ENCODE measurements at places on chromosomes 1 and 21. TPM values are rescaled to one million over a fixed set of nuclear protein-coding genes. Genes with fewer than 3 reads are reported as not detected.

LRRN2 gene
- polyA plus RNA-seq, result not detected

DEPDC1 gene
- polyA plus RNA-seq, result 5.3 TPM

TEKT2 gene
- 0.16 TPM for polyA plus RNA-seq

C1orf122 gene
- polyA plus RNA-seq, result 34.1 TPM

TRNP1 gene
- 68.9 TPM for polyA plus RNA-seq

DNA sequence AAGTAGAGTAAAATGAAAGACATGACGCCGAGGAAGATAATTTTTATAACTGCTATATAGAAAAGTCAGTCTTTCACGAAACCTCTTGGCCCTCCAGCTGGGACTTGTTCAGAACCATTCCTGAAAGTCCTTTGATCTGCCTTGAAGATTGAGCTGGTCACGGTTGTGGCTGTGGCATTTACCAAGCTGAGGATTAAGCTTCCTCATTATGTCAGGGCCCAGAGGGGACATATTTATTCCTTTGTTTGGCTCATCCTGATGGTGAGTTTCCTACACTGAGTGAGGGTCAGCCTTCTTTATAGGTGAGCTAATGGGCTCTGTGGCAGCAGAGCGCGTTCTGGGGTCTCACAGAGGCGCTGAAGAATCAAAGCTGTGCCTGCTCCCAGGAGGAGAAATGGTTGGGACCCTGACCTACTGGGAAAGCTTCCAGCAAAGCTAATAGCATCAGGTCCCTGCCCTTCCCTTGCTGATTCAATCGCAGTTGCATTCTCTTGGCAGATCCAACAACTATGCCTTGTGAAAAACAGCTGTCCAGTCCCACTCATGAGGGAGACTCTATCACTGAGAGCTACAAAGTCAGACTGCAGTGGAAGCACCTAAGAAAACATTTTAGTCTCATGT, 43.2 kb upstream of the PBX1 start:
- DNase-seq, result no peak

- no peak for DNase-seq
These were observed 2.9 kb downstream of the BLACAT1 start for GRCh38 chr1:205452933-205453332.

- no peak for DNase-seq
These were observed 499.3 kb upstream of the ADAMTS5 start for GRCh38 chr21:27466140-27466539.

DNA sequence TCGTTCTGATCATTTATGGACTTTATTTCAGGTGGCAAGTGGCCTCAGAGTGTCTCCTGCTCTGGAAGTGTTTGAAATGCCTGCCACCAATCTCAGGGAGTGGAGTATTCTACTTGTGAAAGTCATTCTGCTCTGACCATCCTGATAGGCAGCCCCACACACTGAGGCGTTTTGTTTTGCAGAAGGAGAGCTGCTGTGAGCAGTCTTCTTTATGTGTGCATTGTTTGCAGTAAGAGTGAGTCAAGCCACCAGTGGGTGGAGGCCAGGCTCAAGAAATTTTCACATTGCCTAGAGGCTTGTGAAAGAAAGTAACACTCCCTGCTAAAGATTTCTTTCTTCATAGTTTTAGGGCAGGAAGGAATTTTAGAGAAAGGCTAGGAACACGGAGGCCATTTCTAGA, 204.4 kb downstream of the SLC35F3 start:
- no peak for DNase-seq

- DNase-seq, result no peak
These were observed 52.2 kb upstream of the ROR1 start for GRCh38 chr1:63721531-63722189.

GRCh38 chr1:2547210-2548067, 8.7 kb upstream of the TNFRSF14 start:
- no peak for DNase-seq

DNA sequence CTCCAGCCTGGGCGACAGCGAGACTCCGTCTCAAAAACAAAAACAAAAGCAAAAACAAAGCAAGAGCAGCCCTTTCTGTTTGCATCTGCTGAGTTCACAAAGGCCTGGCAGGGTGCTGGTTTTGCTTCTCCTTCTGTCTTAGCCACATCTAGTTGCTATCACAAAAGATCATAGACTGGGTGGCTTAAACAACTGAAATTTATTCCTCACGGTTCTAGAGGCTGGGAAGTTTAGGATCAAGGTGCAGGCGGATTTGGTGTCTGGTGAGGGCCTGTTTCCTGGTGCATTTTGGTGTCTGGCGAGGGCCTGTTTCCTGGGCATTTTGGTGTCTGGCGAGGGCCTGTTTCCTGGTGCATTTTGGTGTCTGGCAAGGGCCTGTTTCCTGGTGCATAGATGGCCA, 471.3 kb downstream of the CAMTA1 start:
- DNase-seq, result no peak

DNA sequence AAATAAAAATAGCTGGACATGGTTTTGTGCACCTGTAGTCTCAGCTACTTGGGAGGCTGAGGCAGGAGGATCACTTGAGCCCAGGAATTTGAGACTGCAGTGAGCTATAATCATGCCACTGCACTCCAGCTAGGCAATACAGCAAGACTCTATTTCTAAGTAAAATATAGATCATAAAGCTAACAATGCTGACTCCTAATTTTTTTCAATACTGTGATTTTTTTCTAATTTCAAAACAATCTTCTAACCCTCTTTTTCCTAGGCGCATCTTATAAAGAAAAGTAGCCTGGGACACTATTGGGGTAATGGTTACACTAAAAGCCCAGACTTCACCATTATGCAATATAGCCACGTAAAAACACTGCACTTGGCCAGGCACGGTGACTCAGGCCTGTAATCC, 81.3 kb downstream of the PTPN14 start:
- DNase-seq, result no peak

DNA sequence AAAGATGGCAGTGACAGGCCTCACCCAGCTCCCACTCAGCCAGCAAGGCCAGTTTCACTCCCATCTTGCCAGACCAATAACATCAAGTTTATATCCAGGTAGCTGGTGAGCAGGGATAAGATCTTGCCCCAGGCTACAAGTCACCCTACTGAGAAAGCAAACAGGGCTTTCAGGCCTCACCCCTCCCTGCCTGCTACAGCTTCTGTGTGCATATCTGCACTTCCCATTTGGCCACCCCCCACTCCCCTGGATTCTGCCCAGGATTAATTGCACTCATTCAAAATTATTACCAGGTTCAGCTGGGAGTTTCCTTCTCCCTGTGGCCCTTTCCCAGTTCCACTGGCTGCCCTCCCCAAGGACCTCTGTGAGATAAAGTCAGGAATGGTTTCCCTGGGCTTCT, 352.1 kb downstream of the TBX15 start:
- DNase-seq, result no peak

DNA sequence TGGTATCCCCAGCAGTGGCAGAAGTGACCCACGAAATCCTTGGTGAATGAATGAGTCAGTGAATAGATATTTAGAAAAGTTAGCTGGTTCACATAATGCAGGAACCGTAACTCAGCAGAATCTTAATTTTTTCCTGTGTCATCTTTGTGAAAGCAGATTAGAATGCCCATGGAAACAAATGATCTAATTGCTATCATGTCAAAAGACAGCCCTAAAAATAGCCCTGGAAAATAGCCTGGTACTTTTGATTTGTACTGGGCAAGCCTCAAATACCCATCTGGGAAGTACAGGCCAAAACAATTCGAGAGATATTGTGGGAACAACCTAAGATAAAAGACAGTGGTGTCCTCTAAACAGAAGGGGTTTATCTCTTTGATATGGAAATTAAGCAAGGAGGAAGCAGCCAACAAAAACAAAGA, 21.1 kb downstream of the FYB2 start:
- peak; percentile 42 for DNase-seq

DNA sequence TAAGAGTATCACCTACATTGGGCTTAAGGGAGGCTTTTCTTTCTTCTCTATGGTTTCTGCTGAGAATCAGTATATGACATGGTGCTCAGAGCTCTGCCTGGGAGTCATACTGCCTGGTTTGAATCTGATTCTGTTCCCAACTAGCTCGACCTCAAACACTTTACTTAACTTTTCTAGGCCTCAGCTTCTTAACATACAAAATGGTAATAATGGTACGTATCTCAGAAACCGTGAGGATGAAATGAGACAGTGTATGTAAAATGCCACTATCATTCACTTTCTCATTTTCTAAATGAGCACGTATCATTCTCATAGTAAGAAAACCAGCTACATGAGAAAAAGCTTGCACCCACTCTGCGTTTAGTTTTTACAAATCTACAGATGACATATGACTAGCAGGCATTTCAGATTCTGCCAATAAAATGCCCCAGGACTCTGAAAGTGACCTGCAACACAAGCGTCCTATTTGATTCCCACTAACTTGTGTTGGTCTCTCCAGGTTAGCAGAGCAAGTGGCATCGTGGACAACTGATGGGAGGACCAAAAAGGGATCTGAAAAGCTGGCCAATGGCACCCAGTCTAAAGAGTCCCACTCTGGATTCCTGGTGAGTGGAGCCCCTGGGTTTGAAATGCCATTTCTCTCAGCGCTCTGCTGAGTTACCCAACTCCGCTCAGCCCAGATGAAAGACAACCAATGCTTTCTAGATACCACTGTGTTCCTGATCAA, 6.1 kb downstream of the CTNNBIP1 start:
- DNase-seq, result no peak

DNA sequence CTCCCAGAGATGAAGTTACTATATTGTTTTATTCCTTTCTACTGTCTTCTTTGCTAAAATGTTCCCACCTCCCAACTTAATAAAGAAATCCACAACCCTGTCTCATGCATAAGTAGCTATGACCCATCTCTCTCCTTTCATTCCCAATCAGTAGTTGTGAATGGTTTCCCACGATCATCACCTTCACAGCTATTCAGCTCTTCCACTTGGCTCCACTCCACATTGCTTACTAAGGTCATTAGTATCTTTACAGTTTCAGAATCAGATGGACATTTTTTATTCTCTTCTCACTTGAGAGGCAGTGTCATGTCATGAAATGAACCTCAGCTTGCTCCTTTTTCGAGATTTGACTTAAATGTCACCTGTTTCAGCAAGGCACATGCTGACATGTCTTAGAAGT, 47.1 kb upstream of the COG2 start:
- no peak for DNase-seq

GRCh38 chr1:115074839-115075534, 14.3 kb downstream of the TSPAN2 start:
- DNase-seq, result no peak

DNA sequence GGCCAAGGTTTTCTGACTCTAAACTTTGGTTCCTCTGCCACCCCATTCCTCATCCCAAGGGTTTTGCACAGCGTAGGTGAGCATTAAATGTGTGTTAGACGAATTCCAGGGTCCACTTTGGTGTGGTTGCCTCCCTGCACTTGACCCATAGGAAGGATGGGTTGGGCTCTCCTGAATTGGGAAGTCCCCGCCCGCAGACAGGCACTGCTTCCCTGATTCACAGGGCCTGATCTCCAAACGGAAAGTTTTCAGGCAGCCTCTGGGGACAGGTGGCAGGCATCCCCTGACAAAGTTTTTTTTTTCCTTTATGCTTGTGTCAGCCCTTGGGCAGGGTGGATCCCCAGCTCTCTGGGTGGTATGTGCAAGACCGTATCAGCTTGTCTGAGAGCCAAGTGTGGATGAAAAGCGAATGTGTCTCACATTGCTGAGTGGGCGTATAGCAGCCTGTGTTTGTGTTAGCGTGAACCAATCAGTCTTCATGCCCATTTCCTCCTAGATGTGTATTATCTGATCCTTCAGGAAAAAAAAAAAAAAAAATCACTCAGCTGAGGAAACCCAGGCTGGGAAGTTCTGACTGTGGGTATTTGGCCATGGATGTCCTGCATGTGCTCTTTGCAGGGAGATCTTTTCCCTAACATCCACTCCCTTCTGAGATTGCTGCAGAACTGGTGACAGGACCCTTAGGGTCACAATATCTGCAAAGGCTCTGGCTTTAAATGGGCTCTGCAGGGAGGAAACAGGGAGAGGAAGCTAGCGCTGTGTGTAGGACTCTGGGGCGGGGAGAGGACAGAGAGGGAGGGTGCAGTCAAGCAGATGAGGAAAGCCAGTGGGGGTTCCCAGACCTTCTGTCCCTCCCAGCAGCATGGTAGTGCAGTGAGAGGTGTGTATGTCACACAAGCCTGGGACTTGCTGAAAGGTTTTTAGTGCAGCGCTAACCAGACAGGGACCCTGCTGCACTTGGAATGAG, 42.2 kb upstream of the TRABD2B start:
- DNase-seq, result no peak

GRCh38 chr1:4088676-4089075, 188.6 kb upstream of the C1orf174 start:
- DNase-seq, result no peak

- DNase-seq, result no peak
These were observed 95.1 kb downstream of the LIPI start for GRCh38 chr21:14115646-14116045.

DNA sequence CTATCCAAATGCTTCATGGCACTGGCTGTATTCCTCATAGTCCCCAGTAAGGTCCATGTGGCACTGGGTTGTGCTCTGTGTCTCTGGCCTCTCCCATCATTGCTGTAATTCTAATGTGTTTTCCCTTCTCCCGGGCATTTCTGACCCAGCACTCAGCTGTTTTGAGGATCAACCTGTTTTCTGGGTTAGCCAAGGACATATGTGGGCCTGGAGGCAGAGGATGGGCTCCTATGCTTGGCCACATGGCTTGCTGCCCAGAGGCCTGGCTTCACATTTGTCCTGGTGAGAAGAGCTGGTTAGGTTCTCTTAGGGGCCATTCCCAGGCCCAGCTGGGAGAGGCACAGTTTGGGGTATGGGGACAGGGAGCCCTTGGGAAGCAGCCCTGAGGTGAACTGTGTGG, 103.1 kb downstream of the FAM78B start:
- no peak for DNase-seq

DNA sequence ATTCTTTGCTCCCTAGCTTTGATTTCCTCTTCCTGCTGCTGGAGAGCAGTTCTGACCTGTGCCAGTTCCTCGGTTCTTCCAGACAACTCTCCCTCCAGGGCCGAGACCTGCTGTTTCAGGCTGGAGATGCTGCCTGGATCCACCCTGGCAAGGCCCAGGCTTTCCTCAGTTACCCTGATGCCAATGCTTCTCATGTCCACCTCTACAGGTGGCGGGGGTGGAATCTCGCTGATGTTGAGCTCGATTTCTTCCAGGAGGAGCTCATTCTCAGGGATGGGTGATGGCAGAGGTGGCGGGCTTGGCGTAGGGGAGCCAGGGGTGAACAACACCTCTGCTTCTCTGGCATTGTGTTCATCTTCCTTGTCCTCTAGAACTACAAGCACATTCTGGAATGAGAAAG, 45.3 kb downstream of the KANK4 start:
- no peak for DNase-seq

DNA sequence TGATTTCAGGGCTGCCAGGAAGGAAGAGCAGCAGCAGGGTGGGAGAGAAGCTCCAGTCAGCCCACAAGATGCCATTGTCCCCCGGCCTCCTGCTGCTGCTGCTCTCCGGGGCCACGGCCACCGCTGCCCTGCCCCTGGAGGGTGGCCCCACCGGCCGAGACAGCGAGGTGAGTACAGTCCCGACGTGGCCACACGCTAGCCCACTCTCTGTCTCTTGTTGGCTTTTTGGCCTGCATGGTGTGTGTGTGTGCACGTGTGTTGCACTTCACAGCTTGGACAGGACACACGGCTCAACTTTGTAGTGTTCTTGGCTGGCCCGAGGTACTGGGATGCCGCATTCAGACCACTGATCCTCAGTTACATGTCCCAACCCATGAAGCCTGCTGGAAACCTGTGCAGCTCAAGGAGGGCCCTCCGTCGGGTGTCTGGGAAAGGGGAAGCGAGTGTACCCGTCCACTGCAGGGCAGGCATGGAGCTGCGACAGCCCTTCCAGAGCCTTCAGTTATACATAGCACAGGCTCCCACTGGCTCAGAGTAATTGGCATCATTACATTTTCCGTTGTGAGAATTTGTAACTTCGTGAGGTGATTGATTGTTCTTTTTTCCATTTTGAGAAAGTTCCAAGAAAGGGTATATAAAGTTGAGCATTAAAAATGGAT, 454 bp downstream of the CORT start:
- no peak for DNase-seq
